Stimulated activated naive CD4-positive, alpha-beta T cell (primary cell): ENCODE measurements at places on chromosomes 2 and 18.

- DNase-seq = no peak
These were observed 167.5 kb downstream of the DYSF start for GRCh38 chr2:71620851-71621251.

DNA sequence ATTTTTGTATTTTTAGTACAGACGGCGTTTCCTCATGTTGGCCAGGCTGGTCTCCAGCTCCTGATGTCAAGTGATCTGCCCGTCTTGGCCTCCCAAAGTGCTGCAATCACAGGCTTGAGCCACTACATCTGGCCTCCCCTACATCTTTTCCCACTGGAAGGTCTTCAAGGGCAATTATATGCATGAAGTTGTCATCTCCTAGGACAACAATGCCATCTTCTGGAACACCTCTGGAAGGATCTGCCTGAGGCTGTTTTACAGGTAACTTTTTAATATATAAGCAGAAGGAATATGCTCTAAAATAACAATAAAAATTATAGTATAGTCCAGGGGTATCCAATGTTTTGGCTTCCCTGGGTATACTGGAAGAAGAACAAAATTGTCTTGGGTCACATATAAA is 321.4 kb downstream of the AFF3 start:
- no peak for DNase-seq

DNA sequence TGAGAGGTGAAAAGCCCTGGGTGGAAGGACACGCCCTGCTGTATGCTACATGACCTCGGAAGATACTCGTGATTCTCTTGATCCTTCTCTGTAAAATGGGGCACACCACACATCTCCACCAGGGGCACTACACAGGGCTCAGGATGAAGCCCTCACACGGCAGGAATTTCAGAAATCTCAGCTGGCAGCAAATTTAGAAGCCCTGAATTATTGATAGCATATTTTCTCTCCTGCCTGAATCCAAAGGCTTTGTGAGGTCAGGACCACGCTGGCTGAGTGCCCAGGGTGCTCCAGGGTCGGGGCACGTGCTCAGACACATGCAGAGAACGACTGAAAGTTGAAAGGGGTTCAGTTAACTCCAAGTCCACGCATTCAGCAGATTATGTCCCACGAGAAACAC is 42.1 kb upstream of the GALR1 start:
- DNase-seq = peak; percentile 61

GRCh38 chr2:30346471-30347169 is 100.4 kb upstream of the LCLAT1 start:
- no peak for DNase-seq
